ENCODE measurements at places on chromosomes 16 and 17. TPM values are rescaled to one million over a fixed set of nuclear protein-coding genes. Genes with fewer than 3 reads are reported as not detected.

- DNase-seq = no peak
Observed at GRCh38 chr17:737561-738113, 5.2 kb downstream of the TLCD3A start.

Gene PRSS36
- polyA plus RNA-seq = 0.49 TPM

DNA sequence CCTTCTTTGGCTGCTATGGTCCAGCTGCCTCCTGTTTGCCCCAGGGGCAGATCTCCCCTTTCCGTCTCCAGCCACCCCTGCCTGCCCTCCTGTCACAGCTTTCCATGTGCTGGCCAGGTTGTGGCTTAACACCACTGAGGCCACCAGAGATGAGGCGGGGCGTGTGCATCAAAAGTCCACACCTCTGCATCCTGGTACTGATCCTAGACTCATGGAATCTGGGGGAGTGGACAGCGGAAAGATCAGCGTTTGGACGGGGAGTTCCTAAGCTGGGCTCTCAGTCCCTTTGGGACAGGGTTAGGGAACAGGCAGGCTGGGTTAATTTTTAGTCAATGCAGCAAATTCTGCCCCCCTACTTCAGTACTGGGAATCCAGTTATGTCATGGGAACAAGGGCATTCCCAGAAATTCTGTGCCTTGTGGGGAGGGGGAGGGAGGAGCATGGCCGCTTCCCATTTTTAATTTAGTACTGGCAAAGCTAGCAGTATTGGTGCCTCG is 3.9 kb downstream of the IGFBP4 start:
- DNase-seq = no peak

GRCh38 chr16:27598220-27598619 is 48.3 kb downstream of the KATNIP start:
- DNase-seq = no peak

Gene RAC3
- 83.6 TPM for polyA plus RNA-seq

Gene MPO
- not detected for polyA plus RNA-seq

Gene KLHDC4
- 51.2 TPM for polyA plus RNA-seq

- DNase-seq = peak; percentile 57
Observed at GRCh38 chr17:7435676-7436555, 681 bp downstream of the TMEM102 start.

Gene CDYL2
- 0.03 TPM for polyA plus RNA-seq

Gene TSPOAP1
- polyA plus RNA-seq = 1.9 TPM

Gene RSL1D1
- polyA plus RNA-seq = 51.8 TPM

DNA sequence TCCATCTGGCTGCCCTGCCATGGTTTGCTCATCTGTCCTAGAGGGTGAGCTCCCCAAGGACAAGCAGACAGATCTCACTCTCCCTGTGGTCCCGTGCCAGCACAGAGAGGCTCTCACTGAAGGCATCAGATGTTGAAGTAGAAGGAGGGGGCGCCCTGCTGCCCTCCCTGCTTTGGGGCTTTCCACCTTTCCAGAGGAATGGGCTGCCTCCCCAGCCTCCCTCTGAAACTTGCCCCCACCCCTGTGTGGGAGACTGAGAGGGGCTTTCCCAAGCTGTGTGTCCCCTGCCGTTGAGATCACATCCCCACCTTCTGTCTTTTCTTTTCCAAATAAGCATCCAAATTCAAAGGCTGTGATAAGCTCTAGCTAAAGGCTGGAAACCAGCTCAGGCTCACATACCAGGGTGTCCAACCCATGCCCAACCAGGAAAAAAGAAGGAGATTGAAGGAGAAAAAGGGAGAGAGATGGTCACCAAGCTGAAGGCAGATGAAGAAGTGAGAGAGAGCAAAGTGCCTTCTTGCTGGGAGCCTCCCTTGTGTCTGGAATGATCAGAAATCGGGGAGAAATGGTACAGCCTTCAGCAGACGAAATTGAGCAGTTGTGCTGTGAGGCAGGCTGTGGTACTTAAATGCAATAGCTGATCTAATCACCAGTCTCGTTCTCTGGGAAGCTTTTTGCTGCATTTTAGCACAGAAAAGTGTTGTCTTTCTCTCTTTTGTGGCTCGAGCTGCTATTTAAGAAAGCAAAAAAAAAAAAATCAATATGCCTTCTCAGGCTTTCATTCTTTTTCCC is 145.9 kb upstream of the LHX1 start:
- peak; percentile 48 for DNase-seq

DNA sequence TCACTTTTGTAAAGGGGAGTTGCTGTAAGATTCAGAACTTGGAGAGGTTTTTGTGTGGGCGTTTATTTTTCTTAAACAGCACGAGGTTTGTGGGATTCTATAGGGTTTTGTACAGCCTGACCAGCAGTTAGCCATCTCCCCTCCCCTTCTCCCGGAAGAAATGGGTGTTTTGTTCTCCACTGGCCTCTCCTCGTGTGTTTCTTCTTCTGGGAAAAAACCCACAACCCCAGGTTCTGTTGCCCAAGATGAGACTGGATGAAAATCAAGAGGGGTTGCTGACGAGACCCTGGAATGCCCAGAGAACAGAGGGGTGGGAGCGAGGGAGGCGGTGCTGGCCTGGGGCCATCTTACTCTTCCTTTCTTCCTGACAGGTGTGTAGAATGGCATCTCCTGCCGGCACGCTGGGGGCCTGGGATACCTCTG is 186.1 kb downstream of the MSI2 start:
- DNase-seq = no peak

DNA sequence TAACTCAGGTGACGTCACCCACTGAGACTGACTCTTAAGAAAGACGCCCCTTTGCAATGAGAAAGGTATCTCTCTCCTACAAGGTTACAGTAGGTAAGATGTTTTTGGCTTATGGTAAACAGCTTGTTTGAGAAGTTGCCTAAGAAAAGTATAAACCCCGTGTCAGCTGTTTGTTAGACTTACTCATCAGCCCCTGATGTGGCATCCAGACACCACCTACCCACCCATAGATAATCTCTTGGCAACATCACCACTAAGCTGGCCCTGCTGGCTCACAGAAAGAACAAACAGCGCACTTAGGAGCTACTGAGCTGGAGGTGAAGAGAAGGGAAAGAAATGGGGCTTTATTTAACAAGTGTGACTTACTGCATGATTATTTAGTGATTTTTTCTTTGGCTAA is 121.0 kb downstream of the PARN start:
- DNase-seq = no peak

Gene CHD9
- 9.2 TPM for polyA plus RNA-seq

Gene GRAPL
- polyA plus RNA-seq = not detected

Gene IKZF3
- polyA plus RNA-seq = not detected

DNA sequence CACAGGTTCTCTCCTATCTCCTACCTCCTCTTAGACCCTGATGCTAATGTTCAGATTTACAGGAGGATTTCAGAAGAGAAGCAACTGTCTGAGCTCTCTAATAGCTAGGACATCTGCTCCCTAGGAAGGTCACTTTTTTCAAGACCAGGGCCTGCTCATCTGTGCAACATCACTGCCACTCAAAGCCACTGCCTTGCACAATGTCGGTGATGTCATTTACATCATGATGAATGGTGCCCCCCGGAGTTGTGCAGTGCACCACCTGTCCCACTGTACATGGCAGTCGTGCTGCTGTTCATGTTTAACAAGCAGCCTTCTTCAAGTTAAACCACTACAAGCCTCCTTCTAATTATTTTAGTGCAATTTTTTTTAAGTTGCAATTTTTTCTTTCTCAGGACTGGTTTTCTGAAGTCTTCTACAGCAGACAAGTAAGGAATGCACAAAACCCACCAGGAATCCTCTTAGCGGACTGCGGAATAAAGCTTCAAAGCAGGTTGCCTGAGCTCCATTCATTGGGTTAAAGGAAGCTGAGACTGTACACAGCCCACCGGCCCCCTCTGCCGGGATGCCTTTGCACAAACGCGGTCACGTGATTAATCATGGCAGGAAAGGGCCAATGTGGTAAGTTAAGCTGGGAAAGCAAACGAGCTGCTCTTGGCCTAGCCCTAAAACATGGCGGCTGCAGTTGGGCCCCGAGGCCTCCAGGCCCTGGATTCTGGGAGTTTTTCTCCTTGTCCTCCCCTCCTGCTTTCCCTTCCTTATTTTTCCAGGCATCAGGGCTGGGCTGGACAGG is 74.1 kb downstream of the MYH11 start:
- DNase-seq = peak; percentile 22

DNA sequence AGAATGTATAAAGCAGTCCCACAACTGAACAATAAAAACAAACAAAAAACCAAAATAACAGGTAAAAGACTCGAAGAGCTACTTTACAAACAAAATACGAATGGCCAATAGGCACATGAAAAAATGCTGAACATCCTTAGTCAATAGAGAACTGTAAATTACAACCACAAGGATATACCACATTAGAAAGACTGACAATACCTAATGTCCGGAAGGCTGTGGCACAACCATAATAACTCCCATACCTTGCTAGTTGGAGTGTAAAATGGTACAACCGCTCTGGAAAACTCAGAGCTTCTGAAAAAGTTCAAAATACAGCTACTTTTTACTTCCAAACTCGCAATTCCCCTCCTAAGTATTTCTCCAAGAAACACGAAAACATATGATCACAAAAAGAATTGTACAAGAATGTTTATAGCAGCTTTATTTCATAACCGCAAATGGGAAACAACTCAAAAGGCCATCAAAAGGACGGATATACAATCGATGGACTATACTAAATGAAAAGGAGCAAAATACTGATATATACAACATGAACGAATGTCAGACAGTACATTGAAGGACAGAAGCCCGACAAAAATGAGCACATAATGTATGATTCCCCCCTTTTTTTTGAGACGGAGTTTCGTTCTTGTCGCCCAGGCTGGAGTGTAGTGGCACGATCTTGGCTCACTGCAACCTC is 2.3 kb downstream of the TP53 start:
- no peak for DNase-seq

GRCh38 chr16:82185012-82185411 is 15.0 kb upstream of the MPHOSPH6 start:
- DNase-seq = no peak

Gene PYY
- 0.21 TPM for polyA plus RNA-seq

Gene ZNRF1
- polyA plus RNA-seq = 20.6 TPM

Gene ZNF423
- polyA plus RNA-seq = 1.2 TPM

DNA sequence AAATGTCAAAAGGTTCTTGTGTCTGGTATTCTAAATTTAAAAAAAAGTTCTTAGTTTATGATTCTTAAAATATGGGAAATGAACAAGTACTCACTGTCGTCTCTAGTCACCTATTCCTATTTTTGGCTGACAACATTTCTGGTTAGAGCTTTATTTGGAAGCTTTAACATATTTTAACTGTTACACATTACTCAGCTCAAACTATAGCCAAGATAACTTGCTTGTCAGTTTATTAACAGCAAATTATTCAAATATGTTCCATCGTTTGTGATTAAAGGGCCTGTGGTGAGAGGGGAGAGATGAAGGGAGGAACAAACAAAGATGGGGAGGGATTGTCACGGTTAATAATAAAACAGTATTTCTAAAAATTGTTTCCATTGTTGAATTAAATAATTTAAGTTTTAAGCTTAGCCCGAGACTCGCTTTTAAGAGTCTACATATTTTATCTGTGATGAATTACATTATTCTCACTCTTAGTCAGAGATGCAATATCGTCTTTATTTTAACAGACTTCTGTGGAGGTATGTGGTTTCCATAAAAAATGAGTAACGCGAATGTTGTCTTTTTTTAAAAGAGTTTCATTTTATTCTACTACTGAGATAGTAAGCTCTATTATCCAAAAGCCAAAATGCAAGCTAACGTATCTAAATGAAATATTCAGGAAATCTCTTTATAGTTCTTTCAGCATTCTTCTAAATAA is 321.9 kb upstream of the PMFBP1 start:
- DNase-seq = no peak

DNA sequence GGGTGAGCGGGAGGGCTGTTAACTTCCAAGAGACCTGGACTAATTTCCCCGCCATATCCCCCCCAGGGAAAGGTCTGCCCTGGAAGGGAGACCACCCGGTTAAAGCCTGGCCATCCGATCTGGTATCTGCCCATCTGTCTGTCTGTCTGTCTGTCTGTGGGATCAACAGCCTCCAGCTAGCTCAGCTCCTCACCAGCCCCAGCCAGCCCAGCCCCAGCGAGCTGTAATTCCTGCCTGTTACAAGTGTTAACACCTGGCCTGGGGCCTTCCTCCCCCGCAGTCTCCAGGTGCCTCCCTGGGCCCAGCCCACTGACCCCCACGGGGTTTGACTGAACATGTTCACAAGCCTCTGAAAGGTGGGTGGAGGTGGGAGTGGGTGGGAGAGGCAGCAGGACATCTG is 4.0 kb downstream of the WNT3 start:
- DNase-seq = no peak

Gene ACSM2A
- polyA plus RNA-seq = not detected

DNA sequence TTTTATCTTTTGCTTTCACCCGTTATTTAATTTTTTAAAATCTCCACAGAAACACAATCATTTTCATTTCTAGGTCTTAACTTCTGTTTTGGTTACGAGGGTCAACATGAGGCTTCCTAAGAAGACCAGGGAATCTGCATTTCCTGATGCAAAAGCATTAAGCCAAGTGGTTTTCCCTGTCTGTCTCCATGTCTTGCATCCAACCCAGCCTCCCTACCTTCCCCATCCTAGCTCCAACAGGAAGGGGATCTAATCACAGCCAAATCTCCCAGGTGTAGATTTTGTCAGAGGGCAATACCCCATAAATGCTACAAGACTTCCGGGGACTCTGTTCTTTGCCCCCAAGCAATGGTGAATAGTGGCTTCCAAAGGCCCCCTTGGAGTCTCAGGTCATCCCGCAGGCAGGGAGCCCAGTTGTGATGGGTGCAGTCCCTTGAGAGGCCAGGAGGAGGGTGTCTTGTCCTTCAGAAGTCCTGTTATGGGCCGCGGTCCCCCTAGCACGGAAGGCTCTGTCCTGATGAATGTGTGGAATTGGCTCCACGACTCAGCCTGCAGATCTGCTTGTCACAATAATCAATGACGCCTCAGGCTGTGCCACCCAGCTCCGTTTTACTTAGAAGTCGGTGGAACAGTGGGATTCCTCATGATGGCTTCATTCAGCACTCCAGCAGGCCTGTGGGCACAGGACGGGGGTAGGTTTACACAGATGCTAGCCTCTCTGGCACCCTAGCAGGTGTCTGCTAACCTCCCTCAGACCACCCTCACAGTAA is 141.1 kb downstream of the RGS9 start:
- DNase-seq = peak; percentile 89
